ENCODE measurements at places on chromosomes 13 and 19. TPM values are rescaled to one million over a fixed set of nuclear protein-coding genes. Genes with fewer than 3 reads are reported as not detected.

DNA sequence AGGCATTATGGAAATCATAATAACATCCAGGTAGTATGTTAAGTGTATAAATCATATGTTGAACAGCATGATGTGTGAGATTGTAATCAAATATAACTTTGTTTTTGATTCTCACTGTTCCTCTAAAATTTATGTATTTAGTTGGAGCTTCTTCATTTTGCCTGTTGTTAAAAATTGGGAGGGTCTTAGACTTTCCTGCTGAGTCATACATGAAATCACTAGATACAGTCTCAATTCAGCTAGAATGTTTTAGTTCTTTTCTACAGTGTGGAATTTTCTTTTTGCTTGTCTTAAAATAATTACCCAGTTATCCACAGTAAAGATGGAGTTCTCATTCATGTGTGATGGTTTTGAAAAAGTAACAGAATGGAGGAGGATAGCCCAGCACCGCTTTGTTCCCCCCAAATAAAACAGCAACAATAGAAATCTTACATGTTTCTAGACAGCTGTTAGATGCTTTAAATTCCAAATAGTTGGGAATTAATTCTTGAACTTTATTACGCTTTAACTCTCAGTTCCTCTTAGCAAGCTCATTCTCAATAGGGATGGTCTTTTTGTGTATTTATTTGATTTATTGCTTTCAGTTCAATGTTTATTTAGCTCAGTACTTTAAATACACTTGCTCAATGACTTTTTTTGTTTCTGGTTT is 109.5 kb downstream of the PDS5B start:
- DNase-seq, result no peak

DNA sequence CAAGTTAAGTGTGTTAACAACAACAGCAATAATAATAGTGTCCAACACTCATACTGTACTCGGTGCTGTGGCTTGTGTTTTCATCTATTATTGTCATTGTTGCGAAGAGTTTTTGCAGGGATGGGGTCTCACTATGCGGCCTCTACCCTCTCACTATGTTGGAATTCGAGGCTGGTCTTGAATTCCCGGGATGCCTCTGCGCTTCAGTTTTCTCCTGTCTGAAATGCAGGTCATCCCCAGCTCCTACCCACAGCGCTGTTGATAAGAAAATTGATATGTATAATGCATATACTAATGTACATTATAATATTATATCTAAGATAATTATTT is 4.9 kb upstream of the SBK3 start:
- DNase-seq, result no peak

GRCh38 chr19:18120127-18120526 is 22.5 kb downstream of the MAST3 start:
- no peak for DNase-seq

DNA sequence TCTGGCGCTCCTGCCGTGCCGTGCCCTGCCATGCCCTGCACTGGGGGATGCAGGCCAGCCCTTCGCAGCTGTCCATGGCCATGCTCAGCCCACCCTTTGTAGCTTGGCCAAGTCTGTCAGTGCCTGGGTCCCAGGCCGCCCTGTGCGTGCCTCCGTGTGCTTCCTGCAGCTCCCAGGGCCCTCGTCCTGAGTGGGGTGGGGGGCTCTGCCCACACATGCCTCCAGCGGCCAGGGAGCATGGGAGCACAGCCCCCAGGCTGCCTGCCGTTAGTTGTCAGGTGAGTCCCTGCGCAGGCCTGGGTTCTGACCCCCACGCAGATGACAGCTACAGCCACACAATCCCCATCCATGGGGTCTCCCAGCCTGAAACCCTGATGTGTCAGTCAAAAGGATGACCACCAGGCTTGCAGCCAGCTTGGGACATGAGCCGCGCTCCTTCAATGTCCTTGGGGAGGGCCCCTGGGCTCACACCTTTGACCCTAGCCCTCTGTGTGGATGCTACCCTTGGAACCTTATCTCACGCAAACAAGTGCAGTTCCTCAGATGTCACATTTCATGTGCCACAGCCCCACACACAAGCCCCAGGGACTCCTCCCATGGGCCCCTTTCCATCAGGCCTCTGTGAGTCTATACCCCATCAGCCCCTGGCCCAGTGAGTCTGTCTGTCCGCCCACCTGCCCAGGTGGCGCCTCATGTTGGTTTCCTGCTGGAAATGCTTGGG is 24.5 kb downstream of the TMED1 start:
- no peak for DNase-seq

DNA sequence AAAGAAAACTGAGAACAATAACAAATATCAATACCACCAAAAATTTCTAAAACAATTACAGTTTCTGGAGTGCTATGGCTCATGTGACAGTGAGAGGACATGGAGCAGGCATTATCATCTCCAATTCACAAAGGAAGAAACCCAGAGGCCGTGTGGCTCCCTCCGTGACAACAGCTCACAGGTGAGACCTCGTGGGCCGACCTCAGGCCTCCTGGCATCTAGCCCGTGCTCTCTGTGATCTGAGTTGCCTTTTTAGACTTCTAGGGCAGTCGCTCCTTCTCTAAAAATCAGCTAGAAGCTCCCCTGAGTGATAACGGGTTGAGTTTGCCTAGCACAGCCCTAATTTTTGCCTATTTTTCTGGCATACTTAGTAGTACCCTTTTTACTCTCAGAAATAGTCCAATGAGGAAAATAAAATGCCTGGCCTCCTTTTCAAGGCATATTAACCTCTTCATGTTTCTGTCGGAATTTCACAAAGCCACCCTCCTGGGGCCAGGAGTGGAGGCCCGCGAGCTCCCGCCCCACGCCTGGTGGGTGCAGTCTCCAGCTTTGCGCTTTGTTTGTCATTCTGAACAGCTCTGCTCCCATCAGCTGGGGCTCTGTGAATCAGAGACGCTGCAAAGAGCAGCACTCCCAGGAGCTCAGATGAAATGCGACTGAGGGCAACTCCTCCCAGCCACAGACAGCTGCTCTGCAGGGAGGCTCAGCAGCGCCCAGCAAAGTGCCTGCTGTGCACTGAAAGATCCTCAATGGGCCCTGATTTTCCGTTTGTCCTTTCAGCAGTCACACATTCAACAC is 292.5 kb downstream of the UQCRFS1 start:
- DNase-seq, result no peak

DNA sequence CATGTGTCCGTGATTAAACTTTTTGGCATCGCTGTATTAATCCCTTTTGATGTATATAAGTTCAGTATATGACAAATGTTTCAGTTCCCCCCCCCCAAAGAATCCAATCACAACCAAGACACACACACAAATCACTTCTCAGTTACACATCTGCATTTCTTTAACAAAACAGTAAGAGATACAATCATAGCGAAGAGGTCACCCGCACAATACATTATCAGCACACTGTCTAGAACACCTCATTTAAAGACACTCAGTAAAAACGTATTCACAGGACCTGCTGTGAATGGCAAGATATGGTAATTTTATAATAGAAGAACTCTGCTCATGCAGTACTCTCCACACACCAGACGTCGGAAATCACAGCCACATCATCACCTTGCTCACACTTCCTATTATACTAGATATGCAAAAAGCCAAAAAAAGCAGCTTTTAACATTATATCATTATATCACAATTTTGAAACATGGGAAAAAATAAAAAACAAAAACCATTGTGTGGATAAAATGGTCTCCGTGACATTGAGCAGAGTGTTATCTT is 71.4 kb upstream of the XPO4 start:
- DNase-seq, result no peak

GRCh38 chr13:101121608-101122007 is 294.7 kb downstream of the NALCN start:
- no peak for DNase-seq

DNA sequence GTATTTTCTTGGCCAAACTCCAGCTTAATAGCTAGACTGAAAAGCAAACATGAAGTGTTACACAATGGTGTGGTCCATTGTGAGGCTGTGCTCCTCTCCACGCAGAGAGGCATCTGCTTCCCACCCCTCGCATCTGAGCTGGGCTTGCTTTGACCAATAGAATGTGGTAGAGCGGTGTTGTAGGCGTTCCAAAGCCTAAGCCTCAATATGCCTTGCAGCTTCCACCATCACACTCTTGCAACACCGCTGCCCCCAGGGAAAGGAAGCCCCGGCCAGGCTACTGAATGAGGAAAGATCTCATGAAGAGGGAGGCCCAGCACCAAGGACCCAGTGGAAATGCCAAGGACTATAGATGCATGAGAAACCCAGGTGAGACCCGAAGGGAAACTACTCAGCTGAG is 9.4 kb downstream of the FLT1 start:
- DNase-seq, result no peak

- no peak for DNase-seq
Observed at GRCh38 chr13:114226088-114226487, 8.6 kb upstream of the CDC16 start.

DNA sequence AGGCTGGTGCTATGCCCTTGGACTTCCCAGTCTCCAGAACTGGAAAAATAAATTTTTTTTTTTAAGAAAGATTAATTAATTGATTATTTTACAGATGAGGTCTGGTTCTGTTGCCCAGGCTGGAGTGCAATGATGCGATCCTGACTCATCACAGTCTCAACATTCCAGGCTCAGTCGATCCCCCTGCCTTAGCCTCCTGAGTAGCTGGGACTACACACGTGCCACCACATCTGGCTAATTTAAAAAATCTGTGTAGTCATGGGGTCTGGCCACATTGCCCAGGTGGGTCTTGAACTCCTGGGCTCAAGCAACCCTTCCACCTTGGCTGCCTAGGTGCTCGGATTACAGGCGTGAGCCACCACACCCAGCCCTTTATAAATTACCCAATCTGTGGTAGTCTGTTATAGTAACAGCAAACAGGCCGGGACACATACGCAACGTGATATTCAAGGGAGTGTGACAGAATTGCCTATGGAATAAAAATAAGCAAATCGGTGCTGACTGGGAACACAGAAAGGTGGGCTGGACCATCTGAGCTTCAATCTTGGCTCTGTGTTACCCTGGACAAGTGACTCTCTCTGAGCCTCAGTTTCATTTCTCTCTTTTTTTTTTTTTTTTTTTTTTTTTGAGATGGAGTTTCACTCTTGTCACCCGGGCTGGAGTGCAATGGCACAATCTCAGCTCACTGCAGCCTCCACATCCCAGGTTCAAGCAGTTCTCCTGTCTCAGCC is 42.8 kb downstream of the PIN1 start:
- no peak for DNase-seq

DNA sequence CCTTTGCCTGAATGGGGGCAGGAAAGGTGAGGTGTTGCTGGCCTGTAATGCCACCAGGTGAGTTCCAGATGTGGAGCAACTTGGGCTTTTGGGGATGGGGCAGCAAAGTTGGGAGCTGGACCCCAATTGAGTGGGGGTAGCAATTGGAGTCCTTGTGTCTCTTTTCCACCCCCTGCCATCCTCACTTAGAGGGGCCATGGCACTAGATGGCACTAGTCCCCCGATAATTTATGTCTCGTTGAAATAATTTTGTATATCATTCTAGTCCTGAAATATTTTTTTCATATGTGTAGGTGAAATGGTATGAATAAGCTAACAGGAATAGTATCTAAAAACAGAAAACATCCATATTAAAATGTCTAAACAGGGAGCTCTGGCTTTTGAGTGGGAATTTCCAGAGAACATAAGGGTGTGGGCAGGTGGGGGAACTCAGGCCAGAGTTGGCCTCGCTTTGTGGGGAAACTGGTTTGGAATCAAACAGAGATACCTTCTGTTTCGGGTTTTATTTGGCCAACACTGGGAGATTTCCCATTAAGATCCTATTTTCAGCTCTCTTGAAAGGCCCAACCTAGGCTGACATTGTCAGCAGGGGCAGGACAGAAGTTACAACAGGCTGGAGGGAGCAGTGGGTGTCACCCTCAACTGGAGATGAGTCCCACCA is 3.4 kb downstream of the ZNF576 start:
- DNase-seq, result no peak

DNA sequence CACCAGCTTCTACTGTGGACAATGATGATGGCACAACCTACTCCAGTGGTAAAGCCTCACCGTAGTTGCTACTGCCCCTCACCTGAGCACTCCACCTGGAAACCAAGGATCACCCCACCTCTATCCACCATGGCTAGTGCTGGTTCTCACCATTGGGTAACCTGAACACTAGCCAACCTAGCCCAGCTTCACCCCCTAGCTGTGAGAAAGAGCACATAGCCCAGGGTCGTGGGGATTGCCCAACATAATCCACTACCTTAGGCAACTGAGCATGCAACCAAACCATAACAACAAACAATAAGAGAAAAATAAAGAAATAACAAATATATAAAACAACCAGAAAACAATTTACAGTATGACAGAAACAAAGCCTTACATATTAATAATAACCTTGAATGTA is 560.1 kb downstream of the DIAPH3 start:
- no peak for DNase-seq

DNA sequence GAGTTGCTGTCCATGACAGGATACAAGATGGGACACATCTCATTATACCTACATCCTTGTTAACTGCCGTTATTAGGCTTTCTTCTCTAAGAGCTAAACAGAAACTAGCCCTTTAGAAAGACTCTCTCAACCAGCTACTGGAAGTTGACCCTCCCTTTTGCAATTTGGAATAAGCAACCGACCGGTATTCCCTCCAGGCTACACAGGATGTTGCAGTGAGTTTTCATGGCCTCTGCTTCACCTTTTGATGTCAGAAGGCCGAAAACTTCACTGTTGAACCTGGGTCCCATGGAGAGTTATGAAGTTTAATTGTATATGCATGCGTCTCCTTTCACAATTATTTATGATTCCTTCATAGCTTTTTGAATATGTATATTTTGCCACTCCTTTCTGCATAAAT is 1042.5 kb upstream of the SPRY2 start:
- DNase-seq, result no peak

DNA sequence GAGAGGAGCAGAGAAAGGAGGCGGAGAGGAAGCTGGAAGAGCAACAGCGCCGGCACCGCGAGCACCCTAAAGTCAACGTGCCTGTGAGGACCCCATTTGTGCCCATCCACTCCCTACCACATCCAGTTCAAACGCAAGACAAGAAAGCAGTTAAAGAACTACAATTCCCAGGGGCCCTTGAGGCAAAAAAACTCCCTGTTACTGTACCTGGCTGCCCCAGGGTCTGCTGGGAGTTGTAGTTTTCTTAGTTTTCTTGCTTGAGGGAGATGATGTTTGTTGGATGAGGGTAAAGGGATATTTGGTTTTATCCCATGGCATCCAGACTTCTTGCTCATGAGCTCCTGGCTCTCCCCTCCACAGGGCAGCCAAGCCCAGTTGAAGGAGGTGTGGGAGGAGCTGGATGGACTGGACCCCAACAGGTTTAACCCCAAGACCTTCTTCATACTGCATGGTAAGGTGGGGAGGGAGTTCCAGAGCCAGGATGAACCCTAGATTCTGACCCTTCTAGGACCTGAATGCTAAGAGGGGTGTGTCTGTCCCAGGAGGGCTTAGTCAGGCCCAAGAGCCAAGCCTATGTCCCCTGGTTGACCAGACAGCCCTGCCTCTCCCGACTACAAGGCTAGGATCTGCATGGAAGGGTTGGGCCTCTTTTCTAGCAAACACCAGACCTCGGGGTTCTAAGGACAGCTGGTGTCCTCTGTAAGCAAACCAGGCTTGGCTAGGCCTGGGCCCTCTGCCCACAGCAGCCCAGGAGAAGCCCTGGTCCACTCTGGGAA is 13.2 kb downstream of the NUCB1 start:
- no peak for DNase-seq

PRR20C gene
- total RNA-seq, result not detected

GPR183 gene
- 8.3 TPM for total RNA-seq

PPP1R12C gene
- total RNA-seq, result 82.6 TPM

LILRA2 gene
- 0.35 TPM for total RNA-seq

TNNT1 gene
- 2.1 TPM for total RNA-seq

PDE4C gene
- 2.1 TPM for total RNA-seq

MUC16 gene
- total RNA-seq, result 0.02 TPM

IGFL2 gene
- total RNA-seq, result not detected

TNFSF13B gene
- total RNA-seq, result 2.9 TPM

MADCAM1 gene
- 4.5 TPM for total RNA-seq

Measured in colonic mucosa (tissue), 4 donors.